ENCODE measurements at places on chromosomes 16 and 17.

- DNase-seq = no peak
Observed at GRCh38 chr16:10001258-10001775, 180.9 kb downstream of the GRIN2A start.

- no peak for DNase-seq
Observed at GRCh38 chr16:2690852-2691251, 8.5 kb downstream of the KCTD5 start.

- no peak for DNase-seq
Observed at GRCh38 chr16:47198180-47198575, 54.4 kb upstream of the NETO2 start.

DNA sequence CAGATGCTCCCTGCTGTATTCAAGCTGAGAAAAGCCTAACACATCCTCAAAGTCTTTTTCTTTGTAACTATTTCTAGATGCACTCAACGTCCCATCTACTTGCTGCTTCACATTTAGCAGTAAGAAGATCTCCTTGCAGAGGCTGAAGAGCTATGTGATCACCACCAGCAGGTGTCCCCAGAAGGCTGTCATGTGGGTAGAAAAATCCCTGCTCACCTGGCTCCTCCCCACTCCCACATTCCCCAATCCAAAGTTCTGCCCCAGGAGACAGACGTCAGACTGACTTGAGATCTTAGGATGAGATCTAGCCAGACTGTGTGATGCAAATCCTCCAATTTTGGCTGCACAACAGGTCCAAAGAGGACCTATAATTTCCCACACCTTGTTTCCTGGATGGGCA is 1.1 kb downstream of the CCL13 start:
- DNase-seq = no peak

GRCh38 chr17:39643271-39643670 is 6.3 kb downstream of the STARD3 start:
- DNase-seq = no peak

- DNase-seq = no peak
Observed at GRCh38 chr16:51497541-51498211, 346.6 kb upstream of the SALL1 start.

- DNase-seq = no peak
Observed at GRCh38 chr16:84785843-84786581, 33.8 kb upstream of the CRISPLD2 start.

- no peak for DNase-seq
Observed at GRCh38 chr16:53511084-53511402, 8.0 kb upstream of the AKTIP start.

DNA sequence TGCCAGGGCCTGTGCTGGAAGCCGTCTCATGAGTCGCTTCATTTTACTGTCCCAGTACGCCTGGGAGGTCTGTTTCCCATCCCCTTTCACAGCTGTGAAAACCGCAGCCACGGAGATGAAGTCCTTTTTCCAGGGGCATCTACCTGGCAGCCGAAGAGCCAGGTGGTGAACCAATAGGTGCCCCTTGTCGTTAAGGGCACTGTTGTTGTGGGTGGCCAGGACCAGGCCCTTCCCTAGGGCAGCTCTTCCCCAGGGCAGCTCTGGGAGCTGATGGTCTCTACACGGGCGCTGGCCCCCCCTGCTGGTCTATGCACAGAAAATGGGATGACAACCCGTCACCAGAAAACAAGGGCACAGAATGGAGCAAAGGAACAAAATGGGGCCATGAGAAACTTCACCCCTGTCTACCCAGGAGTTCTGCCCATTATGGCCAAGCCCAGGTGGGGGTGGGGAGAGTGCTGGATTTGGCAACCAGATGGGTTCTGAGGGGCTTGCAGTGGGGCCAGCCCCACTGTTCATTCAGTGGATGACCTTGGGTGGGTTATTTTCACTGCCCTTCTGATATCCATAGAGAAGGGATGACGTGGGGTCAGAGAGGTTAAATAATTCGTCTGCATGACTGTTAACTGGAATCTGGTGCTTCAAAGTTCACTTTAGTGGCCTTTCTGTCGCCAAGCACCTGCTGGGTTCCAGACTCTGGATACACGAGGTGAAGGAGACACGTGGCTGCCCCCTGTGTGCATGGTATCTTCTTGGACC is 11.5 kb downstream of the RMI2 start:
- peak; percentile 79 for DNase-seq

DNA sequence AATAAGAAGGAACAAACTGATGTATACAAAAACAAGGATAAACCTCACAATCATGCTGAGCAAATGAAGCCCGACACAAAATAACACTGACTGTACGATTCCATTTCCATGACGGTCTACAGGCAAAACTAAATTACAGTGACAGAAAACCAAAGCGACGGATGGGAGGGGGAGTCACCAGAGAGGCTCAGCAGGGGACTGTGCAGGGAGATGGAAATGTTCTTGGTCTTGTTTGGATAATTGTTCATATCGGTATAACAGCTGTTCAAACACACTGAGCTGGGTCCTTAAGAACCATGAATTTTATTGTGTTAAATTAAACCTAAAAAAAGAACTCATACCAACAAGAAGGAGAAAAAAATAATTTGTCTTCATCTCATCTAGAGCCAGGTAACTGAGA is 97.8 kb downstream of the NXN start:
- no peak for DNase-seq

DNA sequence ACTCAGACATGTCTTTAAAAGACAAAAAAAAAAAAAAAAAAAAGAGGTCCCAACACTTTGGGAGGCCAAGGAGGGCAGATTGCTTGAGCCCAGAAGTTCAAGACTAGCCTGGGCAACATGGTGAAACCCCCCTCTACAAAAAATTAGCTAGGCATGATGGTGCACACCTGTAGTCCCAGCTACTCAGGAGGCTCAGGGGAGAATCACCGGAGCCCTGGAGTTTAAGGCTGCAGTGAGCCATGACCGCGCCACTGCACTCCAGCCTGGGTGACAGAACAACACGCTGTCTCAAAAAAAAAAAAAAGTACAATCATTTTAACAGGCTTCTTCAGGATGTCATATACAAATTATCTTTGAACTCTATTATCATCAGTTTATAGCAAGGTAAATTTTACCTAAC is 22.0 kb downstream of the C16orf87 start:
- DNase-seq = no peak

DNA sequence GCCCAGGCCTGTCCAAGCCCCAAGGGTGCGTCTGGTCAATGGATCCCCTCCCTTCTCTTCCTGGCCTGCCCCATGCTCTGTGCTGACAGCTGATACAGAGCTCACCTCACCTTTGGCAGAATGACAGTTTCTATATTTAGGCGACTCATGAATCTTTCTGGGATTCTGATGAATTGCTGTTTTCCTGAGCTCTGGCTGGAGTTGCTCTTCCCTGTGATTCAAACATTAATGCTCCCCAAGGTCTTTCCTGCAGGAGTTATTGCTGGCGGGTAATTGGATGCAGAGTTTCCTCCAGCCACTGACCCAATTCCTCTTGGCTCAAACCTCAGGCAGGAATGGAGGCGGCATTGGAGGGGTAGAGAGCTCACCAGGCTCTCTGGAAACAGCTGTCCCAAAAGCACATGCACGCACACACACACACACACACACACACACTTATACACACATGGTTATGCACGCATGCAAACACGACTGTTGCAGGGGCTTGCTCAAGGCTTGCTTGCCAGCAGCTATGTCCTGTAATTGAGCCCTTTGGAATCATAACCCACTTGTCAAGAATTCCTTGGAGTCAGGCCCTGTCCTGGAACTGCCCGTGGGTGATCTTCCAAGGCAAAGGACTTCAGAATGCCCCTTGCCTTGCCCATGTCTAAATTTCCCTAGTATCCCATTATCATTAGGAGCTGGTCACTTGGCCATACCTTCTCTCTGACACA is 128.8 kb downstream of the ASIC2 start:
- DNase-seq = no peak

DNA sequence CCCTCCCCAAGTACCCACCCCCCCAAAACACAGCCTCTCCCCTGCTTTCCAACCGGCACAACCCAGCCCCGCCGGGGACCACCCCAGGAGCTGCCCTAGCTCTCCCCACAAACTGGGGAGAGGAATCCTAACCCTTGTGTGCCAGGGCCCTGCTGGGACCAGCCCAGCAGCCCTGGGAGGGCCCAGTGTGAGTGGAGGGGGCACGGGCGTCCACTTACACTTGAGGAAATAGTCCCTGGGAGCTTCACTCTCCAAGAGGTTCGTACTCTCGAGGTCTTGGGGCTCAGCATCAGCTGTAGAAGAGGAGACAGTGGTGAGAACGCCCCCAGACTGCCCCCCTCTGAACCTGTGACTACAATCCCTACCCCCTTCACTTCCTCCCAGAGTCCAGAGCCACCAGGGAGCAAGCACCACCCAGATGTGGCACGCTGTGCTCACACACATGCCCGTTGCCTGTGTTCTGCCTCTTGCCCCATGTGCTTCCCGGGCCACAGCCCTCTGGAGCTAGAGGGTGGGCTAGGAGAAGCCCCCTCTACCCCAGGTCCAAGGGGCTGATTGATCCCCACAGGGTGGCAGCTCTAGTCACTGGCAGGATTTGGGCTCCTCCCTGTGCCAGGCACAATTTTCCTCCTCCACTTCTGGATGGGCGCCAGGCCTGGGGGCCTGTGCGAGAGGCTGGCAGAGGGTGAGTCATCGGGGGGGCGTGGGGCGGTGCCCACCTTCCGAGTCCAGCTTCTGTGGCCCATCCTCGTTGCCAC is 3.0 kb downstream of the TRIM47 start:
- no peak for DNase-seq

- DNase-seq = peak; percentile 1
Observed at GRCh38 chr17:33725675-33726271, 432.7 kb upstream of the ASIC2 start.

- no peak for DNase-seq
Observed at GRCh38 chr17:71922439-71922838, 198.4 kb upstream of the SOX9 start.

- DNase-seq = no peak
Observed at GRCh38 chr17:83056583-83057396, 22.6 kb upstream of the METRNL start.

GRCh38 chr17:64682261-64683181 is 20.4 kb upstream of the SMURF2 start:
- DNase-seq = no peak

DNA sequence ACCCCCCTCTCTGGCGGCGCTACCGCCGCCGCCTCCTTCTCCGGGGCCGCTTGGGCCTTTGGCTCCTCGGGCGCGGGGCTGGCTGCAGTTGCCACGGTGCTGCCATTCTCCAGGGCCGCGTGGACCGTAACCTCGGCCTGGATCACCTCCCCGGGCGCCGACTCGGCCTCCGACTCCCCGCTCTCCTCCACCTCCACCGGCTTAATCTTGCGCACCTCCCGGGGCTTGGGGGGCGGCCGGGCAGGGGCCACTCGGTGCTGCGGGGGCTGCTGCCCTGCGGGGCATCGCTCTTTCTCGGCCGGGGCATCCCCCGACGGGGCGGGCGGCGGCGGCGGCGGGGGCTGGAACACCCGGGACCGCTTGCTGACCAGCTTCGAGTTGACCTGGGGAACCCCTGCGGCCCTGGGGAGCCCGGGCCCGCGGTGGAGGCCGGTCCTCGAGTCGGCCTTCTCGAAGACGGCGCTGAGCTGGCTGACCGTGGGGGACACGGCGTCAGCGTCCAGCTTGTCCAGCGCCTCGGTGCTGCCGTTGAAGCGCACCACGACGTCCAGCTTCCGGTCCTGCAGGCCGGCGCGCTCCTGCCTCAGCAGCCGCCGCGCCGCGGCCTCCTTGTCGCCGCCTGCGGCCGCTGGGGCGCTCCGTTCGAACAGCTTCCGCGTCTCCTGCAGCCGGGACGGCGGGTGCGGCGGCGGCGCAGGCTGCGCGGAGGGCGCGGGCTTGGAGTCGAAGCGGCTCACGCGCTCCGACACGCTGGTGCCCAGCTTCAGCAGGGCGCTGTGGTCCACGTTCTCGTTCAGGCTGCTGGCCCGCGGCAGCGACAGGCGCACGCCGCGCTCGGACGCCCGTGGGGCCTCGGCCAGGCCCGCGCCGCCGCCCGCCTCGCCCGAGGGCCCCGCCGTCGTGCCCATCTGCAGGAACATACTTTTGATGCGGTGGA is 792 bp downstream of the PPP1R9B start:
- peak; percentile 80 for DNase-seq

- no peak for DNase-seq
Observed at GRCh38 chr16:58499615-58500351, at the start of gene NDRG4. TSS of gene NDRG4 (plus strand) at chr16:58500143. CDS start at chr16:58500249, 106 bp downstream.

DNA sequence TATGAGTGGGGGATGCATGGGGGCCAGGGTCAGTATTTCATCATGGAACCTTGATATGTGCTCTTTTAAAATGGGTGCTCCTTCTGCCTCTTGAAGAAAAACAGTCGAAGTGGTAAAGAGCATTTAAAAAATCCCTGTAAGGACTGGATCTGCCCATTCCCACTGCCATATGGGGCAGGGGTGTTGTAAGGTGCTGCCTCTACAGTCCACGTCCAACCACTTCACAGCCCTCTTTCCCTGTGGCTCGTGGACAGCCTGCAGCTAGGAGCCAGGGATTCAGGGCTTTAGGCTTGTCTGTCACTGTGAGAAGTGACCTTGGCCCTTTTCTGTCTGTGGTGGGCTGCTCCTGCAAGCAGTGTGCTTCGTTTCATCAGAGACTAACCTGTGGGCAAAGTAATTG is 44.3 kb downstream of the IGF2BP1 start:
- DNase-seq = no peak

- no peak for DNase-seq
Observed at GRCh38 chr17:14882131-14882530, 383.0 kb downstream of the PMP22 start.

- DNase-seq = no peak
Observed at GRCh38 chr16:9334103-9334502, 242.7 kb downstream of the HAPSTR1 start.

DNA sequence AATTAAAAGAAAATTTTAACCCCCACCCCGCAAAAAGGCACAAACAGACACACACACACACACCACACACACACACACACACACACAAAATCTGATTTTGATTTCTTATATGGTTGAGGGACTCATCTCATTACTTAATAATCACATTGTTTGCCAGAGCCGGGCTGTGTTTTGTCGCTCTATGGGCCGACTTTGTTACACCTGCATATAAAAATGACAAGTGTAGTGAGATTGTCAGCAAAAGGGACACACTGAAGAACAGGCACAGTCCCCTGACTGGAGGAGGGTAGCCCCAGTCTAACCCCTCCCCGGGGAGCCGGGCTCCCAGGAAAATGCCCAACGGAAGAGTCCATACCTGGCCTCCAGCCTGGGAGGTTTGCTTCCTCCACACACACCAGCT is 221.6 kb downstream of the ENGASE start:
- no peak for DNase-seq

DNA sequence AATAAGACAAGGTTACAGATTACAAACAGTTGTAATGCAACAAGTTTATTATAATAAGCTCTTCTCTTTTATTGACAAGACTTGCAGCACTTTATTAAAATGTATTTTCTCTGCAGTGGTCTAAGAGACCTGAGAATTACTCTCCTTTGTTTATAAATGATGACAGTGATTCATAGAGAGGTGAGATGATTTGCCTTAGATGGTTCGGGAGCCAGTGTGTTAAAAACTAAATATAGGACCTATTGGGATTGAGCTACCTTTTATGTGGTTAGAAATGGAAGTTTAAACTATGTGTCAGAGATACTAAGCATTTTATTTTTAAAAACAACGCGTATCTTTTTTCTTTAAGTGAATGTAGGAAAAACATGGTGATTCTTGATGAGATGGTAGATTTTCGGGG is 2.9 kb upstream of the KRTAP3-3 start:
- no peak for DNase-seq
